ELF-1 (cell line): ENCODE measurements at places on chromosomes 2 and 18.

- DNase-seq: peak; percentile 17
Observed at GRCh38 chr2:177064422-177064821, 148.2 kb upstream of the HNRNPA3 start.

DNA sequence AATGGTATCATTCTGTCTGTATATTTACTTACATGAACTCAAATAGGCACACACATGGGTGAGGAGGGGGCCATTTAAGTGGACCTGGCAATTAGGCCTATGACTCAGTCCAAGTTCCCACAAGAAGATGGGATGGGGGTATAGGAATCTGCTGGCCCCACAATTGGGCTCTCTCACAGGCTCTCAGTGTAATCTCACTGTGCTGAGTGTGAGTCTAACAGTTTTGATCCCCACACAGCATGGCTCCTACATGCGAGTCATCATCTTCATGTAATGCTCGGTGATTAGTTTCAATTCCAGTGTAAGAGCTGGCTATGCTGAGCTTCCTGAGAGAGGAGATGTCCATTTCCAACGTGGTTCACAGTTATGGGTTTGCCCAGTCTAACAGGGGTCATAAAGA, 114.0 kb downstream of the GATA6 start:
- no peak for DNase-seq

DNA sequence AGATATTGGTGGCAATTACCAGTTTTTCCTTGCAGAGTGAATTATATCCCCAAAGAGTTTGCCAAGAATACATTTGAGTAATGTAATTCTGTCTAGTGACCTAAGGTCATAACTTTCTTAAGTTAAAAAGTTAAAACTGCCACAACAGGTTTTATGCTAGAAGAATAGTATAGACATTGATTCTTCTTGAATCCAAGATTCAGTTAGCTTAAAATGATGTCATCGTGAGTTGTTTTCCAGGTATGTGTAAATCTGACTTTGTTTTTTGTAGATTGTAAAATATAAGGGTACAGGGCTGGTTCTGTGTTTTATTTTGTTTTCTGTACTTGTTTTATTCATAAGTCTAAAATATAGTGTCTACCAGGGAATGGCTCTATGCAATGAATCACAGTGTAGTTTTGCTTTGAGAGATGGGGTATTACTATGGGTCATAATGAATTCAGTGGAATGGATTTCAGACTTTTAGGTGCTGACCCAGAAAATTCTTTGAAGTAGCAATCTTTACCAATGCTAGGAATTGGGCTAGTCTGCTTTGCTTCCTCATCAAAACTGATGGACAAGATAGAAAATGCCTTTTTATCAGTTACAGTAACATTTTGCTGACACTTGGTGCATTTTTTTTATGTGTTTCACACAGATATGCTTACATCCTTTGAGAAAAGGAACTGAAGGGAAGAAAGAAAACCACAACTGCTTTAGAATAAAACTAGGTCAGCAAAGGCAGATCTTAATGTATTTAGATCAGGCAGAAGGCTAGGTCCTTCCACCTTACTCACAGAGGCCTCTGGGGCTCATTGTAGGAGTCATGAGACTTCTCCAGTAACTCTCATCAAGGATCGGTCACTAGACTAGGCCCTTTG, 20.8 kb upstream of the MGAT5 start:
- no peak for DNase-seq

- DNase-seq: no peak
Observed at GRCh38 chr18:5709476-5710095, 165.8 kb upstream of the EPB41L3 start.

GRCh38 chr2:196372811-196373664, 201.7 kb upstream of the STK17B start:
- DNase-seq: no peak

DNA sequence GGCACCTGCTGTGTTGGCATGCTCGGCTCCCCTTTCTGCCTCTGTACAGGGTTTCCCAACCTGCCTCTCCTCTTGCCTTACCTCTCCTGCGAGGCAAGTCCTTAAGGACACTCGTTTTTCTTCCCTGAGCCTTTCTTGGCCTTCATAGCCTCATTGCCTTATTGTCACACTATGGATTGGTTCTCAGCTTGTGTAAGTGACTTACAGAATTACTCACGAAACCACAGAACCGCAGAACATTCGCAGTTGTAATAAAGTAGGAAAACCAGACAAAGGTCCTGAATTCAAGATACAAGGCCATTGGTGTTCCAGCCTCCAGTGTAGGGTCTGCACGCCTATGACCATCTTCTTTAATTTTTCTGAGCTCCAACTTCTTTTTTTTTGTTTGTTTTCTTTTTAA, 317.6 kb upstream of the SMIM21 start:
- no peak for DNase-seq

DNA sequence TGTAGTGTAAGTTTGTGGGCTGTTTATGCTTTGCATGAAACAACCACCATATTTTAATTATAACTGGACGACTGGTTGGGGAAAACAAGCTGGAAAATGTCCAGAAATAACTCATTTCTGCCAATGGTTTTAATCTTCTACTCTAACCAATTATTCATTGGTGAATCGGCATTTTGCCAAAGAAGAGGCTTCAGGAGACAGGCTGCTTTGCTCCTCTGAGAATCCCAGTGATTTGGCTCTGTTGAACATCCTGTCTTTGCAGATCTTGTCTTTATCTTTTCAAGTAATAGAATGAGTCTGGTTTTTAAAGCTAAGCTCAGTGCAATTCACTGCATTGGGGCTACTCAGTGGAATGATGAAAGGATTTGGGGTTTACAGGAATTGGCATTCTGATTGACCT, 109.6 kb downstream of the APOB start:
- no peak for DNase-seq

DNA sequence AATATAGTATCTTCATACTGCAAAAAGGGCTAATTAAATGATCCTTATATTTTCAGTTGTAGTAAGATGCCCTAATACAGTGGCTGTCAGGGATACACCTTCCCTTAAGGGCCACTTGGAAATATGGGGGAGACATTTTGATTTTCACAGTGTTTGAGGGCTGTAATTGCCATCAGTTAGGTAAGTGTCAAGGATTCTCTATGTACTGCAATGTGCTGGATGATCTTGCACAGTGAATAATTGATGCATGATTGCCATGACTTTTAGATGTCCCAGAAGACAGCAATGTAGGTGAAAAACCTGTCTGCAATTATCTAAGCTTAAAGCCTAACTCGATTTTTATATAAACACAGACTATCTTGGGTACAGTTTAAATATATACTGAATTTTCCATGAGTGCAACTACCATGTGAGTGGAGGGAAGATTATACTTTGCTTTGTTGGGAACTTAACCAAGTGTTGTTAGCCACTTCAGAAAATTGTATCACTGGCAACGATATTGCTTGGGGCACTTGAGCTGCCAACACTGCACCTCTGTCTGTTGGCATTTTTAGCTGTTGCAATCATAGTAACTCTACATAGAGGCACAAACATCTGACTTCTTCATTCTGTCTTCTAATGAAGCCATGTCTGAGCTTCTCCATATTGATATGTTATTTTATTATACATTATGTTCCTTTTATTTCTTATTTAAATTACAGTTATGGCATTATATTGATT, 45.2 kb downstream of the MAIP1 start:
- no peak for DNase-seq

DNA sequence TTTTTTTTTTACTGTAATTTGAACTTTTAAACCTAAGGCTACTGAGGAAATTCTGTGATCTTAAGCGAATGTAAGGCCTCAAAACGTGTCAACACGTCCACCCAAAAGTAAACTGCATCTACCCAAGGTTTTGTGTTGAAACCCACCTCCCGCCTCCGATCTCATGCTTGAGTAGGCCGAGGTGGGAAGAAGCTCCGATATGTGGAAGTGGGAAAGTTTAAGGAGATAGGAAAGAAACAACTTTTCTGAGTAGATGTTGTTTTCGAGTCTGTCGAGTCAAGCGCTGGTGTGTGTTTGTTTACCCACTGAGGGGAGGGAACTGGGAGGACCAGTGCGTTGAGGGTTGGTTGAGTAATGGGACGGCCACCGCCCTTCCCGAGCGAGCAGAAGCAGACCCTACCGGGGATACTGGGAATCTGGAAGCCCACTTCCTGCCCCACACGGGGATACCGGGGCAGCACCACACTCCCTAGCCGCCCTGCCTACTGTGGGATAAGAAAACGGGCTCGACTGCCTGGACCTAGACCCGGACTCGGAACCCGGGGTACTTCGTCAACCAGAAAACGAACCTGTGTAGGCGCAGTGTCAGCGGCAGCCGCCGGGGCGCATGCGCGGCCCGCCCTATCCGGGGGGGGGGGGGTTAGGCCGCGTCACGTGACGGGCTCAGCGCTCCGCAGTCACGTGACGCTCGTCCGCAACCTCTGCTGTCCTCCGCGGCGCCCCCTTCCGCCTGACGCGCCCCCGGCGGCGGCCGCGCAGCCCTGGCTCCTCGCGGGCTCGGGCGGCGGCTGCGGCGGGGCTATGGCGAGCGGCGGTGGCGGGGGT, at the start of gene RETREG2:
RETREG2 (plus strand) TSS at position 724 of the 825 bp plus-strand sequence; CDS start at position 802, 78 bp downstream.
- DNase-seq: peak; percentile 96

DNA sequence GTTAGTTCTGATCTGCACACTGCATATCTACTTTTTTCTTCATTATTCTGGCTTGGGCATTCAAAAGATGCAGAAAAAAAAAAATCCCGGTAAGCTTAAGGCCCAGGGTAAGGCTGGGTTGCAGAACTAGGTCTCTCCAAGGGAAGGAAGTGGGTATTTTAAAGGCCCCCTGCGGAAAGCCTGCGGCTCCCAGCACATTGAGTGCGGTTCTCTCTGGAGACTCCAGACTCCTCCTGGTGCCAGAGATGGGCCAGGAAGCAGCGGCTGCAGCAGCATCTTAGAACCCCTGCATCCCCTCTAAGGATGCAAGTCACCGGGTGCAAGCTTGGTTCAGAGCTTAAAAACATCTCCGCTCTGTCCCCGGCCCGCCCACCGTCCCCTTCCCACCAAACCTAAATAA, 49.5 kb downstream of the TGIF1 start:
- DNase-seq: peak; percentile 56

DNA sequence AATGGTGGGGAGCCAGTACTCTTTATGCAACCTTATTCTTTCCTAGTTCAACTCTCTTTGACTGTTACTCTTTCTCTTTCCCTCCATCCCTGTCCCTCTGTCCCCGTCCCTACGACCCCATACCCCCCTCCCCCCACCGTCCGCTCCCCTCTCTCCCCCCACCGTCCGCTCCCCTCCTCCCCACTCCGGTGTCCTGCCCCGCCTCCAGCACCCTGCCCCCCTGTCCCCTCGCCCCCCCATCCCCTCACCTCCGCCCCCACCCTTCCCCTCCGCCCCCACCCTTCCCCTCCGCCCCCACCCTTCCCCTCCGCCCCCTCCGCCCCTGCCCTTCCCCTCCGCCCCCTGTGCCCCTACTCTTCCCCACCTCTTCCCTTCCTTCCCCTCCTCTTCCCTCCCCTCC, 128.4 kb downstream of the LPIN1 start:
- no peak for DNase-seq

- DNase-seq: no peak
Observed at GRCh38 chr2:127362971-127363370, 24.8 kb downstream of the MAP3K2 start.

- peak; percentile 78 for DNase-seq
Observed at GRCh38 chr2:73175663-73176204, 26.6 kb upstream of the NOTO start.

DNA sequence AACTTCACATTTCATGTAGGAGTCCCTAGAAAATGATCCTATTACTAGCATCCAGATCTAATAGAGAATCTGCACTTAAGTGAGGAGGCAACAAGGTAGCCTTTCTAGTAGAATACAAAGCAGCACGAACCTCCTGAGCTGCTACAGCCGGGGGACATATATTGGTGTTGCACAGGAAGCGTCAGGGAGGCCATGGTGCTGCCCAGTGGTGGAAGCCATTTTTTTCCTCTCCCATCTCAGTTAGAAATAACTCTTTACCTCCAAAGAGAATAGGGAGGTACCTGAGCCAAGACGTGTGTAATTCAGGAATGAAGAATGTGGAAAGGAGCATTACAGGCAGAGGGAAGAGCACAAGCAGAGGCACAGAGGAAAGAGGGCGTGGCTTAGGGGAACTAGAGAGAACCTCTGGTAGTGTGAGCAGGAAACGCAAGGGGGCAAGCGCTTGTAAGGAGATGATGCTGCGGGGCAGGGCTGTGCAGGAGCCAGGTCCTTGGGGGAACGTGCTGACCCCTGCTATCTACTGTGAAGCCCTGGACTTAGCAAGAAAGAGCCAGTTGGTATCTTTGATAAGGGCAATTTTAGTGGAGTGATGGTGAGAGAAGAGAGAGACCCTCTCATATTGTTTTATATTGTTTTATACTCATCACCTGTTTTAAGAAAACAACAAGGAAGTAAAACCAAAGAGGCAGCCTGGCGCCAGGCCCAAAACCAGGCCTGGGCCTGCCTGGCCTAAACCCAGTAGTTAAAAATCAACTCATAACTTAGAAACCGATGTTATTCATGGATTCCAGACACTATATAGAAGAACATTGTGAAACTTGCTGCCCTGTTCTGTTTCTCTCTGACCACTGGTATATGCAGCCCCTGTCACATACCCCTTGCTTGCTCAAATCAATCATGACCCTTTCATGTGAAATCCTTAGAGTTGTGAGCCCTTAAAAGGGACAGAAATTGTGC, 50.0 kb upstream of the TTC39C start:
- DNase-seq: no peak

- DNase-seq: no peak
Observed at GRCh38 chr18:72410399-72410798, 133.7 kb downstream of the CBLN2 start.

DNA sequence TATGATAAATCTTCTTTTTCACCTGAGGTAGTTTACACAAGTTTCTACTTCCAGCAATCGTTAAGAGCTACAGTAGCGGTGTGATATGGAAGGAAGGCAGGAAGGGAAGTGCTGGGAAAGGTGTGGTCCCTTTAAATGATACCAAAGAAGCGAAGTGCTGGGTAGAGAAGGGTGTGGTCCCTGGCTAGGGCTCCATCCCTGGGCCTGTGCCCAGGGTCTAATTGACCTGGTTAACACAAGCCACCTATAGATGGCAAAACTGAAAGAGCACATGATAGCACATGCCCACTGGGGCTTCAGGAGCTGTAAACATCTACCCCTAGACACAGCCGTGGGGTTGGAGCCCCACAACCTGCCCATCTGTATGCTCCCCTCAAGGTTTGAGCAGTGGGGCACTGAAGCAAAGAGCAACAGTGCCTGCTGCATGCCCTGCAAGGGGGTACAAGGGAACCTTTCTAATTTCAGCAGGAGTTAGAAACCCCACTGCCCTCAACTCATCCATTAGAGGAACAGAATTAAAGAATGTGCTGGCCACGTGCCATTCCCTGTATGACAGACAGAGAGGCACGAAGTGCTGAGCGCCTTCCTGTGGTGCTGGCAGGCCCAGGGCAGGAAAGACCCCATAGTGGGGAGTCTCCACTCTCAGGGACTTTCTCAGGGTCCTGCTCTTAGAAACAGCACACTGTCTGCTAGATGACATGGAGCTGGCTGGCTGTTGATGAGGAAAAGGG, 153.1 kb upstream of the LMAN1 start:
- no peak for DNase-seq

GRCh38 chr2:173193925-173194324, 118.3 kb downstream of the MAP3K20 start:
- no peak for DNase-seq

- DNase-seq: no peak
Observed at GRCh38 chr2:220455351-220455990, 828.0 kb downstream of the SLC4A3 start.

- DNase-seq: no peak
Observed at GRCh38 chr2:4903656-4904348, 788.4 kb upstream of the SOX11 start.
